Stimulated activated CD4-positive, alpha-beta T cell treated with anti-CD3 and anti-CD28 coated beads, TNF-alpha, amount 100 ng/mL, for 1 hour (primary cell): ENCODE measurements at places on chromosomes 2 and 18.

- no peak for DNase-seq
Measured at GRCh38 chr18:35311496-35311895, 21.5 kb upstream of the ZSCAN30 start.

DNA sequence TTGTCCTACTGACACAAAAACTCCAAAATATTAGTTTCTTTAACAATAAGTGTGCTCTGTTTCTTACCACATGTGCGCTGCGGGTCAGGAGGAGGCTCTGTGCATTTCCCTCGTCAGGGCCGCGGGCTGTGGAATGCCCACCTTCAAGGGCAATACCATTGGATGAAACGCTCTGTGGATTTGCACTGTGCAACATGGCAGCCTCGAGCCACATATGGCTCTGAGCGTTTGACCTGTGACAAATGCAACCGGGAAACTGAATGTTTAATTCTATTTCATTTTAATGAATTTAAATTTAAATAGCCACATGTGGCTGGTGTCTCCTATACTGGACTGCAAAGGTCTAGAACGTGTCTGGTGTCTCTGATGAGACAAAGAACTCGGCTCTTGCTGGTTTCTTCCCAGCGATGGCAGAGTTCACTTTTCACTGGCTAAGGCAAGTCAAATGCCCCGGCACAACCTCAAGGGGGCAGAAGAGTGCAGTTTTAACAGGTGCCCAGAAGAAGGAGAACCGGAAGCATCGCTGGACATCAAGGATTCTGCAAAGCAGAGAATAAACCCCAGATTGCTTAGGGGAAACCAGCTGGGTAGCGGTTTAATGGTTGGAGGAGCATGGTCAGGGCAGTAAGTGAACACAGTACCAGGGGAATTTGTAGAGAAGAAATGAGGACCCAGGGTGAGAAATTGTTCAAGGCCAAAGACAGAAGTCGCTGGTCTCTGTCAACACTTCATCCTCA lies 37.0 kb upstream of the TMEM18 start:
- no peak for DNase-seq

DNA sequence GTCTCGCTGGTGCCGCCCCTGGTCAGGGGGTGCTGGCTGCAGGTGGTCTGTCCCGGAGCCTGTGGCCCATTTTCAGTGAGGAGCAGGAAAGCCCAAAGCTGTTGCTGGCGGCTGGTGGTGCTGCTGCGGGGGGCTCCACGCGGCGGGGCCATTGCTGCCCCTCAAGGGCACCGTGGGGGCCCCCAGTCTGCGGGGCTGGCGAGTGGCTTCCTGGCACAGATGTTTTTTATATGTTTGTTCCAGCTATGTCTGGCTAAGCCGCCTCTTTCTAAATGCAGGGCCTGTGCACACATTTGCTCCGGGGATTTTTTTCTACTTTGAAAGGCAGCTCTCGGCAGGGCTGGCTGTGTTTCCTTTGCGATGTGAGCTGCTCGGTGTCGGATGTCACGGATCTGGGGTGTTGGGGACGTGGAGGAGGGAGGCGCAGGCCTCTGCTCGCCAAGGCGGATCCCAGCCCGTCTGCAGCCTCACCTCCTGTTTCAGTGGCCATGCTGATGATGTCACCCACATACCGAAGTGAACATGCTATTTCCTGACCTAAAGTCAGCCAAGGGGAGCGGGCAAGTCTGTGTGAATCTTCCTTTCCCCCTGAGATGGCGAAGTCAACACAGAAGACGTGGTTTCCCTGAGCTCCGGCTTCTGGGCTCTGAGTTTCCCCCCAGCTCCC lies 112.0 kb upstream of the CTDP1 start:
- DNase-seq, result no peak

- DNase-seq, result no peak
Measured at GRCh38 chr2:126038861-126039260, 617.1 kb upstream of the GYPC start.

- no peak for DNase-seq
Measured at GRCh38 chr2:63587814-63588384, 378 bp downstream of the WDPCP start.

GRCh38 chr2:34229998-34230397 lies 630.9 kb upstream of the FAM98A start:
- DNase-seq, result no peak

- no peak for DNase-seq
Measured at GRCh38 chr2:166334805-166335204, 40.9 kb downstream of the SCN9A start.

DNA sequence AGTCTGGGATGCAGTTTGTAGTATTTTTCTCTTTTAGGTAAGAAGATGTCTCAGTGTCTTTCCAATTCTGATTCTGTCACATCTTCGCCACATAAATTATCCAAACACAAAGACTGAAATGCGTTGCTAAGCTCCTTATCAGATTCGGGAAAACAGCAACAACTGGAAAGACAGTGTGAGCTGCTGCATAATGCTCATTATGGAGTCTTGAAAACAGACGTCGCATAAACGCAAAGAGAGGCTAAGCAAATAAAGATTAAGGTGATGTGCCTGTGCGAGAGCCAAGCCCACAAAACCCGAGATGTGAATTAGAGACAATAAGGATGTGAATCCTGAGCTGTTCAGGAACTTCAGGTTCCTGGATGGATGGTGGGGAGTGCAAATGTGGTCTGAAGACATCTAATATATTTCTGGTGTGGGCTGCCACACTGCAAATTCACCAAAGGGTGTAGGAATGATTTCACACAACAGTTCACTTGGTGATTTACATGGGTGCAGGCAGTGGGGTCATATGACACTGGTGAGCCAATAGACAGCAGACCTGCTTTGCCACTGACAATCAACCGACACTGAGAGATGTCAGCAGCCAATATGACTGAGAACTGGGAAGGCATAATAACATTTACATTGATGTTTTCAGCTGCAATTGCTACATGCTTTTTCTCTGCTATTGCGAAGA lies 195.8 kb downstream of the MTX2 start:
- DNase-seq, result no peak

- DNase-seq, result no peak
Measured at GRCh38 chr2:86135653-86136052, 29.6 kb downstream of the PTCD3 start.

DNA sequence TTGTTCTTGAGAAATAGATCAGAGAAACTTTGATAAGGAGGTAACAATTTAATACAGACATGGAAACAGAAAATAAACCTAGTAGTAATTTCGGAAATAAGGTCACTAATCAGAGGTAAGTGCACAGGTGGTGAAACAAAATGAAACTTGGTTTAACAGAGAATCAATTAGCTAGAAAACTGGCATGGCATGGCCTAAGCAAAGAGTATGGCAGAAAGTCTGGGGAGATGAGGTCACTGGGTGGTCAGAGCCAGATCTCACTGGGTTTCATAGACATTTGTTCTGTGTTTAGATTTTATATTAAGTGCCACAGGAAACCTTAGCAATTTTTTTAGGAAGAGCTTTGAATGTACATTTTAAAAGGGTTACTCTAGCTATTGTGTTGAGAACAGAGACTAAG lies 1216.0 kb upstream of the PIK3C3 start:
- DNase-seq, result no peak

GRCh38 chr2:20146401-20146800 lies 78.5 kb downstream of the SDC1 start:
- DNase-seq, result no peak

GRCh38 chr2:109513749-109514588 lies 99.8 kb downstream of the SEPTIN10 start:
- no peak for DNase-seq

DNA sequence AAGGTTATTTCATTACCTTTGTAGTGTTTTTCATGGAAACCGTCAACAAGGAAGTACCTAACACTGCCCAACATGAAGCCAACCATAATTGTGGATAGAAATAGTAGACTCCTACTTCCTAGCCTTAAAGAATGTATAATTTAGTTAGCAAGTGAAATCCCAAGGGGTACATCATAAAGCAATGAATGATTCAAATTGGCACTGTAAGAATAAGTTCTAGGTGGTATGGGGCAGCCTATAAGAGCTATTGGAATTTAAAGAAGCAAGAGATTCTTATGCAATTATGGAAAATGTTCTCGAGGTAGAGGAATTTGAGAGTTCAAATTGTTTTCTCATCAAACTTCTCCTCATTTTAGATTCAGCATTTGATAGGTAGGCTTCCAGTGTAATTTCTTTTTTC lies 157.9 kb downstream of the FMNL2 start:
- DNase-seq, result no peak
